Pons (tissue), 1 donor: ENCODE measurements at places on chromosomes 7 and 10.

- DNase-seq, result peak; percentile 70
These were observed 6.3 kb upstream of the CDH23 start for GRCh38 chr10:71390461-71390835.

- DNase-seq, result no peak
These were observed 48.7 kb downstream of the NAMPT start for GRCh38 chr7:106236065-106236464.

GRCh38 chr10:51699475-51700227 lies at the start of gene CSTF2T:
Gene CSTF2T (minus strand): TSS chr10:51699595. CDS start chr10:51699549, 46 bp downstream.
- peak; percentile 98 for DNase-seq

GRCh38 chr10:104232613-104233102 lies 494 bp upstream of the CFAP43 start:
- DNase-seq, result no peak

- DNase-seq, result no peak
These were observed 37.5 kb downstream of the AGAP4 start for GRCh38 chr10:45809837-45810236.

- DNase-seq, result no peak
These were observed 146.3 kb upstream of the LRGUK start for GRCh38 chr7:133980804-133981203.

DNA sequence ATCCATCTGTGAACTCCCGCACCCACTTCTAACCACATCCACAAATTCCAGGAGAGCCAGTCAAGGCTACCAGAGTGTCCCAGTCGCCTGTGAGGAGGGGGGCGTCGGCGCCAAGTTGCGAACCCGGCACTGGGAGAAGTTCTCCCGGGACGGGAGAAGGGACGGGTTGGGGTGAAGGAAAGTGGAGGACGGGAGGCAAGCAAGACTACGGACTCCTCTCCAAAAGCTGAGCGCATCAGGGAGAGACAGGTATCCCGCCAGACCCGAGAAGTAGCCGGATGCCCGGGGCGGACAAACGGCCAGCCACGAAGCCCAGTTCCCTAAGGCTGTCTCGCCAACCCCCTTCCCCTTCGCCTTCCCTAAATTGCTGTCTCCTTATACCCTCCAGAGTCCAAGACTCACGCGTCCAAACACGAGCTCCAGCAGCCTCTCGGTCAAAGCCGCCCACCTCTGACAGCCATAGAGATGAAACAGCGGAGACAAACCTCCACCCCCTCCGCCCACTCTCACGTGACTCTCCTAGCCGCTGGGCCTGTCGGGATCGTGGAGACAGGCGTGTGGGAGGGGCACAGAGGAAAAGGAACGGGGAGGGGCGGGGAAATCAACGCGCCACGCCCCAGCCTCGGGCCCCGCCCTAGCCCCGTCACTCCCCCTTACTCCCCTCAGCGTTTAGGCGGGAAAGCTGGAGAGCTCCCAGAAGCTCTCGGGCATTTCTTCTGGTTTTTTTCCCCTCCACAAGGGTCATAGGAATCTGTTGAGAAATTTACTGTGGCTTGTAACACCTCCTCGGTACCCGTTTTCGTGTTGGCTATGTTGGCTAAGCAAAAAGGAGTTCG lies at the start of gene MICU1:
Gene MICU1 (minus strand): TSS at position 472 of the 836 bp plus-strand sequence. CDS start 59,286 bp downstream, outside the sequence.
- peak; percentile 96 for DNase-seq

DNA sequence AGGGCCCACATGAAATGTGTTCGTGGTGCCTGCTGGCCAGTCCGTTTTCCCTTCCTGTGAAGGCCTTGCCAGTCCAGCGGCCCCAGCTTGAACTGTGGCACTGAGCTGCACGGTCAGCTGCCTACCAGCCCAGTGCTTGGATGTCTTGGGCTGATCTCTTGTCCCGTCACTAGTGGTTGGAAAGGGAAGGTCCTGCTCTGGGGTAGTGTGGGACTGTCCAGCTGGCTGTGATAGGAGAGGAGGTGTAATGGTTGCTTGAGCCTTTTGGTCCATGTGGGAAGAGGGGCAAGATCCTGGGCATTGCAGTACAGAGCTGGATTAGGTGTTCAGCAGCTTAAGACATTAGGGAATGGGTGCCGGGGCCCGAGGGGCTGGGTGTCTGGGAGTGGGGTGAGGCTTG lies 15.0 kb downstream of the BUD23 start:
- no peak for DNase-seq

GRCh38 chr7:73645643-73646174 lies 21.4 kb upstream of the MLXIPL start:
- DNase-seq, result no peak
